ENCODE measurements at places on chromosomes 12 and 14.
A peak's percentile ranks its signal among the peaks of the same experiment; 100 is the strongest.

GRCh38 chr14:59305836-59306555, 117.5 kb downstream of the DAAM1 start:
- no peak for DNase-seq

GRCh38 chr14:64926398-64926995, 12.2 kb downstream of the CHURC1 start:
- no peak for DNase-seq

GRCh38 chr12:10904686-10905085, 4.7 kb downstream of the TAS2R13 start:
- DNase-seq, result no peak

GRCh38 chr12:70774055-70774454, 136.8 kb upstream of the PTPRB start:
- no peak for DNase-seq

DNA sequence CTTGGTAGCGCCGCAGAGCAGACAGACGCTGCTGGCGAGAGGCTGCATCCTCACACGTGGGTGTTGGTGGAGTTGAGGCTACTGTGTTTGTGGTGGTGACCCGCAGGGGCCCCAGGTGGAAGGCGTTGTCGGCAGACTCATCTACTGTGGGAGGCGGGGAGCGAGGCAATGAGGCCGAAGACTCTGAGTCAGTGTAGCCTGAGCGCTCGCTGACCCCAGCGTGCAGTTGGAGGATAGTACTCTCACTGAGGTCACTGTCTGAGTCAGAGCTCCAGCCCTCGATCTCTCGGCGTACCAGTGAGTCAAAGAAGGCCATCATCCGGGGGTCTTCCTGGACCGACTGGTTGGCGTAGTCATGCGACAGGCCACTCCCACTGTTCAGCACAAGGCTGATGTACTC, 76.0 kb upstream of the ACTN1 start:
- no peak for DNase-seq

DNA sequence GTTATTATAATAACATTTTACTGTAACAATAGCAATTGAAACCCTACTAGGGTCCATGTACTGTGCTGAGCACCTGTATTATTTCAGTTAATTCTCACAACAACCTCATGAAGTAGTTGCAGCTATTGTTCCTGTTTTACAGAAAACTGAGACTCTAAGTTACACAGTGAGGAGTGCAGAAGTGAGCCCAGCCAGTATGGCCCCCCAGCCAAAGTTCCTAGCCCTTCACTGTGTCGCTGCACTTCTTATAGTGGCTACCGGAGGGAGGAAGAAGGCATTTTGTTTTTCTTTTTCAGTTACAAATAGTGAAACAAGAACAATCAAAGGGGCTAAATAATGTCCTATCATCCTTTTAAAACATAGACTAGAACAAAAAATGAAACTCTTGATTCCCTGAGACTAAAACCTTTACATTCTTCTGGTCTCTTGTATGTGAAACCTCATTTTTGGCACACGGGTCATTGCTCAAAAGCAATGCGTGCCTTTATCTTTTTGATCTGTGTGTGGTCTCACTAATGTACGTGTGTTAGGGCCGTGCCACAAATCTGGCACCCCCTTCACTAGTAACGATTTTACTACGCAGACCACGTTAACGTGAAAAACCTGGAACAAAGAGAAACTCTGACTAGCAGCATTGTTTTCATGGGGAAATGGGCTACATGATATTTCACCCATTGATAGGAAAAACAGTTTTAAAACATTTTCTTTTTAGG, 88.7 kb downstream of the LLPH start:
- no peak for DNase-seq

DNA sequence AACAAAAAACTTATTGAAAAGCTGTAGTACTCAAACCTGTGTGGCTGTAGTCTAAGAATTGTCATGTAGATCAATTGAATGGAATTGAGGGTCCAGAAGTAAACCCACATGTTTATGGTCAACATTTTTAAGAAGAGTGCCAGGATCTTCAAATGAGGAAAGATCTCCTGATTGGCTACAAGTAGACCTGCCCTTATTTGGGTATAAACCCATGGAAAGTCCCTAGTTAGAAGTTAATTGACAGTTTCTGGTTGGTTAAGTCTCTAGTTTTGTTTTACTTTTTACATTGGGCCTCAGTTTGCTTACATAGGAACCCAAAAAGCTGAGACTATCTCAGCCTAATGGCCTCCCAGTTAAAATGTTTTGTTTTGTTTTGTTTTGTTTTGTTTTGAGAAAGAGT, 91.9 kb upstream of the RESF1 start:
- DNase-seq, result no peak

DNA sequence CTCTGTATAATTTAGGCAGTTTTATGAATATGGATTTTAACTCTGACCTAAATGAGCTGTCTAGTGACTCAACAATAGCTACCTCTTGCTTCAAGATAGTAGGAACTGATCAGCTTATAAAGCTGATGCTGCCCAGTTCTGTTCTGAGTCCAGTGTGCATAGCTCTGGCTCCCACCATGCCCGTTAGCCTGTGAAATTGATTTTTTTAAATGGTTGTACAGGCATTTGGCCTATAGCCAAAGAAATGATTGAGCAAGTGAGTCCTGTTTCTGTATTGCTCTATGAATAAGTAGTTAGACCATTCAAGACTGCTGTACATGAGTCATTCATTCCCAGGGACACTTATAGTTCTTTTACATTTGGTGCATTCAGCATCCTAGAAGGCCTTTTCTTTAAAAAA, 36.4 kb downstream of the SAMD4A start:
- peak; percentile 70 for DNase-seq

GRCh38 chr12:71566655-71567054, 97.0 kb downstream of the ZFC3H1 start:
- no peak for DNase-seq

GRCh38 chr14:96177766-96178375, 26.8 kb upstream of the BDKRB2 start:
- no peak for DNase-seq

DNA sequence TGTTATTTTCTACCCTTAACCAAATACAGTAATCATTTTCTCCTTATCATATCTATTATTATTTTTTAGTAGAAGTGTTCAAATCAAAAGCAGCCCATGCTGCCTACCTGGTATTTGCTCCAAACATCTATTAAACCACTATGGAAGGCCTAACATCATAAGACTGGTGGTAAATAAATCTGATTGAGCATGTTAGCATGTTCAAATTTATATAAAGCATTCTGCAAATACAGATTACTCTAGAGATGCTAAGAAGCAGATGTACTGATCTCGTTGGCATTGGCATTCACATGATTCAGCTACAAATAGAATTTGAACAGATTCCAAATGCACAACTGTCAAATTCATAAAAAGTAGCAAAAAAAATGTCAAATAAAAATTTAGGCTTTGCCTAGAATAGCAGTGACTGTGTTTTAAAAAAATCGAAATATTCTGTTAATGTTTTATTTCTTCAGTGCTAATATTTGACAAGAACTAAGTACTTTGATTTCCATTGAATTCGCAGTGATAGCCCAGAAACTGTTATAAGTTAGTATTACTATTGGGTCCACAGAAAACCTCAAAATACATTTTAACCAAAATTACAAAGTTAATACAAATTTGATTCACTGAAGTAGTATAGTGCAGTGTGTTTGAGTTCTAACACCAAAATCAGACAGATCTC, 9.4 kb upstream of the OSBPL8 start:
- DNase-seq, result no peak

- no peak for DNase-seq
Observed at GRCh38 chr14:83053022-83053710, 1519.5 kb upstream of the SEL1L start.

GRCh38 chr12:27277846-27278260, 33.8 kb downstream of the STK38L start:
- peak; percentile 73 for DNase-seq

DNA sequence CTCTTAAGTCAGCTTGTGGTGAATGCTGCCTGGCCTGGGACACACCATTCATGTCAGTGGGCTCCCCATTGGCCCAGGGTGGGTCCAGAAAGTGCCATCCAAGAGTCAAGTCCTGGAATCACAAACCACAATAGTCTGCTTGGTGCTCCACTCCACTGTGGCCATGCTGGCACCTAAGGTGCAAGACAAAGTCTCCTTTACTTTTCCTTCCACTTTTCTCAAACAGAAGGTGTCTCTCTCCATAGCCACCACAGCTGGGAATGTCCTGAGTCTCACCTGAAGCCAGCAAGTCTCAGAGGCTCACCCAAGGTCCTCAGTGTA, 9.0 kb downstream of the RDH16 start:
- no peak for DNase-seq

GRCh38 chr12:60926256-60926655, 1330.4 kb downstream of the SLC16A7 start:
- DNase-seq, result no peak

GRCh38 chr12:46887870-46888269, 62.1 kb upstream of the SLC38A4 start:
- no peak for DNase-seq

- no peak for DNase-seq
Observed at GRCh38 chr12:4424422-4424821, 21.2 kb downstream of the FGF6 start.

DNA sequence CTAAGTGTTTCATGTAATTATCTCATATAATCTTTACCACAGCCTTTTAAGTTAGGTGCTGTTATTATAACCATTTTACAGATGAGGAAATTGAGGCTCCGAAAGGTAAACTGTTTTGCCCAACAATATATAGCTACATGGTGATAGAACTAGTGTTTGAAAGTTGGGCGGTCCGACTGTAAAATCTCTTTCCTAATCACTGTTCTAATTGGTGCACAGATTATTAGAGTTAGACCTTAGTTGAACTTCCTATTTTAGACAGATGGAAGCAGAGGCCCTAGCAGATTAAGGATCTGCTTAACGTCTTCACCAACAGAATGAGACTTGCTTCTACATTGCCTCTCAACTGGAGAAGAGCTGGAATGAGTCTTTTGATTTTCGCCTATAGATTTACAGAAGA, 30.0 kb upstream of the DUSP6 start:
- DNase-seq, result peak; percentile 45

DNA sequence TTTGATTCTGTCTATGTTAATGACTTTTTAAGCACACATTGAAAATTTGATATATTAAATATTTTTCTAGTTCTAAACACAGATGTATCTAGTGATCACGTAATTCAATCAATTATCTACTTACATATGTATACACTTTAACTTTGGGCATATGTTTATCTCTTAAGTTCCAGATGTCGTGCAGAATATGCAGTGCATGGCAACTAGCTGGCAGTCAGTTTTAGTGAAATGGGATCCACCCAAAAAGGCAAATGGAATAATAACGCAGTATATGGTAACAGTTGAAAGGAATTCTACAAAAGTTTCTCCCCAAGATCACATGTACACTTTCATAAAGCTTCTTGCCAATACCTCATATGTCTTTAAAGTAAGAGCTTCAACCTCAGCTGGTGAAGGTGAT, 105.3 kb downstream of the PTPRQ start:
- DNase-seq, result no peak

DNA sequence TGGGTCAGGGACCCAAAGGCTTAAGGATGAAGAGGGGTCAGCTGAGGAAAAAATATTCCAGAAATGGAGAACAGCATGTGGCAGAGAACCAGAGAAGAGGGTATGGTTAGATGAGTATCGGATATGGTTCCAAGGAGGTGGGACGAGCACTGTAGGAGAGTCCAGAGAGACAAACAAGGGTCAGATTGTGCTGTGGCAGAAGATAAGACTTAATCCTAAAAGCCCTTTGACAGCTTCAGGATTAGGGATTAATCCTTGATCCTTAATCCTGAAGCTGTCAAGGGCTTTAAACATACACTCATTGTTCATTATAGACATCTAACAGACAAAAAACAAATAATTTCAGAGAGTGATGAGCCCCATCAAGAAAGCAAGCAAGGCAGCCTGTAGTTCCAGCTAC, 124.0 kb downstream of the SPTSSA start:
- DNase-seq, result no peak

DNA sequence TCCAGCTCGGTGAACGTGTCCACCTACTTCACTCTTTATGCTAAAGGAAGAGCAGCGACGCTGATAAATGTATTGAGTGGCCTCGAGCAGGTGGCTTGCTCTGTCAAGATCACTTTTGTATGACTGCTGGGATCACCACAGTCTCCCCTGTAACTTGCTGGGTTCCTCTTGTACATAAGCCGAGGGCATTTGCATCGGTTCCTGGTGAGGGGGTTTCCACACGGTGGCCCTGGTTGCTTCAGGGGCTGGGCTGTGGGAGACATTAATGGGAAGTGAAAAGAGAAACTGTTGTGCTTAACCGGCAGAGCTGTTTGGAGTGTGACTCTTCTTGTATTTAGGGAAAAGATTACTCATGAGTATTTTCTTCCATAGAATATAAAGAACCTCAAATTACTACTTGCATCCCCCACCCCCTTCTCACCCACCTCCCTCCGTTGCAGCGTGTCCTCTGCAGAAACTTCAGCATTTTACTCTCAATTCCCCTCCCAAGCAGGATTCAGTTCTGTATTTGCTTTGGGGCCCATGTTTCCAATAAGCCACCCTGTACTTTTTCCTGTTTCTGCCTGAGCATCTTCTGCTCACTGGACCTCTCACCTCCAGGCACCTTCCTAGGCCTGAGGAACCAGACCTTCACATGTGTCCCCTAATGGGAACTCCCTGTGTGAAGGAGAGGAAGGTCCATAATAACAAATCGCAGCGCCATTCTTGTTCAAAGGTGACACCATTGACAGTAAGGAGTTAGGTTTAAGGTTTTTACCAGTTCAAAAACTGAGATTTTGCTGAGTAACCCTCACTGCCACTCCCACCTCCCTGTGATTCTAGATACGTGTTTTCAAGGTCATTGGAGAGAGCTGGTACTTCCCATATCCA, 187.0 kb downstream of the ETV6 start:
- DNase-seq, result peak; percentile 98

DNA sequence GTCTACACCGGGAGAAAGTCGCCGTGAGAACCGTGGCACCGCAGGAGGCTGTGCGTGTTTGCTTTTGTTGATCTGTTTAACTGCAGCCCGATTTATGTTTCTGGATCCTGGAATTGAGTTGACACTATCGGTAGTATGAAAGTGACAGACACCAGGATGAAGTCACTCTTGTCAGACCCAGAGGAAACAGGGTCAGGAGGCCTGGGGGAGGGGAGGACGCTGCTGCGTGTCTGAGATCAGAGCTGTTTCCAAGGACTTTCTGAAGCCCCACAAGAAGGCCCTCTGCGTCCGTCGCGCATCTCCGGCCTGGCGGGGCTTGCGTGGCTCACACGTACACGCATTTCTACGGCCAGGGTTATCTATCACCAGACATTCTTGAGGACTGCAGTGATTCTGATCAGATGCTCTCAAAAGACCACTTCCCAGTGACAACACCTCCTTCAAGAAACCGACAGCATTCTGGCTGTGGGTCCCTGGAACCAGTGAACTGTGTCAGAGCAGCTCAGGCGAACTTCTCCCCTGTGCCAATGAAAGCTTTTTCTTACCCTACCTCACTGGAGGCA, 263.4 kb downstream of the ADGRD1 start:
- DNase-seq, result no peak

GRCh38 chr12:81809829-81810595, 50.9 kb upstream of the PPFIA2 start:
- DNase-seq, result peak; percentile 74

GRCh38 chr14:67311868-67312267, 47.7 kb downstream of the ATP6V1D start:
- no peak for DNase-seq

- DNase-seq, result no peak
Observed at GRCh38 chr12:75995691-75996090, 35.9 kb downstream of the PHLDA1 start.

- DNase-seq, result no peak
Observed at GRCh38 chr12:93019975-93020630, 91.0 kb upstream of the EEA1 start.
